ENCODE measurements at places on chromosomes 5 and 9.

DNA sequence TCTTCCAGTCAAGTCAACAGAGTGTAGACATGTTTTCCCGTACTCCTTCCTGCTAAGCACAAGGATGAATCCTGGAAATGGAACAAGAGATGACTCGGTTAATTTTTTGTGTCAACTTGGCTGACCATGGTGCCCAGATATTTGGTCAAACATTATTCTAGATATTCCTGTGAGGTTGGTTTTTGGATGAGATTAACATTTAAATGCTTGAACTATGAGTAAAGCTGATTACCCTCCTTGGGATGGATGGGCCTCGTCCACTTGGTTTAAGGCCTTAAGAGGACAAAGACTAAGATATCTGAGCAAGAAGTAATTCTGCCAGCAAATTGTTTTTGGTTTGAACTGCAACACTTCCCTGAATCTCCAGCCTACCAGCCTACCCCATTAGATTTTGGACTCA lies 338.1 kb upstream of the MSX2 start:
- DNase-seq: no peak

DNA sequence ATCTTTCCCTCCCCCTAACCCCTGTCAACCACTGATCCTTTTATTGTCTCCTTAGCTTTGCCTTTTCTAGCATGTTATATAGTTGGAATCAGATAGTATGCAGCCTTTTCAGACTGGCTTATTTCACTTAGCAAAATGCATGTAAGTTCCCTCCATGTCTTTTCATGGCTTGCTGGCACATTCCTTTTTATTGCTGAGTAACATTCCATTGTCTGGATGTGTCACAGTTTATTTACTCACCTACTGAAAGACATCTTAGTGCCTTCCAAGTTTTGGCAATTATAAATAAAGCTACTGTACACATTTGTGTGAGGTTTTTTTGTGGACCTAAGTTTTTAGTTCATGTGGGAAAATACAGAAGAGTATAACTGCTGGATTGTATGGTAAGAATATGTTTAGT lies 230.1 kb downstream of the PBX3 start:
- DNase-seq: no peak

DNA sequence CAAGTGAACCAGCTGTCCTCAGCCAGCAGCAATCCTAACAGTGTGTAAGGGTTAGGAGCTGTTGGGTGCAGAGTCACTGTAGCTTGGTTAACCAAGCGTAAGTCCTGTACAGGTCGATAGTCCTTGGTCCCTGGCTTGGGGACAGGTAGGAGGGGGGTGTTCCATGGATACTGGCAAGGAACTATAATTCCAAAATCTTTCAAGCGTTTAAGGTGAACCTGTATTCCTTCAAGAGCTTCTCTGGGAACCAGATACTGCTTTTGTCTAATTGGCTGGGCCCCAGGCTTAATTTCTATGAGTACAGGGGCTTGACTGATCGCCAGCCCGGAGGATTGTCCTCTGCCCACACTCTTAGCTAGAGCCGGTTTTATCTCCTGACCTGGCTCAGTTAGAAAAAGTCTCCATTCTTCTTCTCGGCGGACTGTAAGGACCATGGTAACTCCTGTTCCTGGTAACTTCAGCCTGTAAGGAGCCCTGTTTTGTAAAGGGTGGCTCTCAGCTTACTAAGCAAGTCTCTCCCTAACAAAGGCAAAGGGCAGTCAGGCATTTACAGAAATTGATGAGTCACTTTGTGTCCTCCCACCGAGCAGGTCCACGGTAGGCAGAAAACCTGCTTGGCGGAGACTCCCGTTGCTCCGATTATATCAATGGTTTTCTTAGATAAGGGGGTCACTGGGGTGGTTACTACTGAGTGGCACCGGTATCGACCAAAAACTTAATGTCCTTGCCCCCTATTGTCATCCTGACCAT lies 6.0 kb upstream of the ZNF354C start:
- no peak for DNase-seq

DNA sequence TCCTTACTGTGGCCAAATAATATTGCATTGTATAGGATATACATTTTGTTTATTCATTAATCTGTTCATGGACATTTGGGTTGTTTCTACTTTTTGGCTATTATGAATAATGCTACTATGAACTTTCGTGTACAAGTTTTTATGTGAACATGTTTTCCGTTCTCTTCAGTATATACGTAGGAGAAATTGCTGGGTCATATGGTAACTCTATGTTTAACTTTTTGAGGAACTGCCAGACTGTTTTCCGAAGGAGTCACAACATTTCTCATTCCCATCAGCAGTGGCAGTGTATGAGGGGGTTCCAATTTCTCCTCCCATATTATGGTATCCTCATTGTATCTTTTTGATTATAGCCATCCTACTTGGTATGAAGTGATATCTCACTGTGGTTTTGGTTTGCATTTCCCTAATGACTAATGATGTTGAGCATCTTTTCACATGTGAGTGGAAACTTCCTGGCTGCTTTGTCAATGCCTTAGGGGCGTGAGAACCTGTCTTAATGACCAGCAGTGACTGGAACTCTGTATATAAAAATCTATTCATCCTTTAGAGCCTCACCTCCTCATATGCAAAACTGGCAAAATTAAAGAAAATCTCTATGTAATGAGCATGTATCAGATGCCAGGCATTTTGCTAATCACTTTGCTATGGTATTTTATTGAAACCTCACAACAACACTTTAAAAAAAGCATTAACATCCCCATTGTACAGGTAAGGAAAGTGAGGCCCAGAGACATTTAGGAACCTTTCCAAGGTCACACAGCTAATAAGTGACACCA lies 47.8 kb upstream of the TGFBR1 start:
- no peak for DNase-seq

DNA sequence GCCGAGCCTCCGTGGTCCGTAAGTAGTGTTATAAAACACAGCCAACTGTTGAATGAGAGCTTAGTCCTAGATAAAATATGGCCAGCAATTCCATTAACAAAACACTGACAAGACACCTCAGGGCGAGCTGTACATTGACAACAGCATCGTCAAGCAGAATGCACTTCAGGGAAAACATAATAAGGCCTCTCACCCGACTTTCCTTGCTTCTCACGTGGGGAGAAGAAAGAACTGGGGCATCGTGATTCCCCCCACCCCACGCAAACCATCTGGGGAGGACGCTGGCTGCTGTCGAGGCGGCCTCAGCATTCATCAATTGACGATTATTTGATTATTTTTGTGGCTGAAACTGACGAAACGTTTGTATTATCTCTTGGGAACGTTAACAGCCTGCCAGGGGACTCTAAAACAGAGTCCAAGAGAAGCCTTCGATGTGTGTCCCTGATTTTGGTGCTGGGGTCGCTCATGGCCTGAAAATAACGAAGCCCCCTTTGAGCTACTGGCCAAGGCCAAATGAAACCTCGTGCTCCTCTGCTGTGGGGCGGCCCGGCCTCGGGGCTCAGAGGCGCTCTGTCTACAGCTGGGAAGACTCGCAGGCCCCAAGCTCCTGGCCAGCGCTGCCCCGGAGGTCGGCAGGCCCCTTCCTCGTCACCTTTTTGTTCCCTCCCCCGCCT lies 464 bp downstream of the GDF9 start:
- DNase-seq: no peak

GRCh38 chr9:95901506-95901905 lies 26.0 kb downstream of the ERCC6L2 start:
- no peak for DNase-seq

DNA sequence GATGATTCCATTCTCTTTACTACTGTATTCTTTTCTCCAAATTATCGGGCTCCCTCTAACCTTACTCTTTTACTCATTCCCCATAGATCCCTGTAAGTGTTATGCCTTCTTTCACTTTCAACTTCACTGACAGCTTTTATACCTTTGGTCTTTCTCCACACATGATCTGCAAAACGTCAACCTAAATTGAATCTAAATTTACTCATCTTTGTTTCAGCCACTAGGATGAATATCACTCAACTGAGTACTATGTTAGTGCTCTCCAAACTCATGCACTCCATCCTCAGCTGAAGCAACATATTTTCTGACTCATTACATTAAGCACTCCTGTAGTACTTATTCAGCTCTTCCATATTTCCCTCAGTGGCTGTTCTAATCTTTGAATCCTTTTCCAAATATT lies 133.4 kb downstream of the ADAMTS19 start:
- no peak for DNase-seq

DNA sequence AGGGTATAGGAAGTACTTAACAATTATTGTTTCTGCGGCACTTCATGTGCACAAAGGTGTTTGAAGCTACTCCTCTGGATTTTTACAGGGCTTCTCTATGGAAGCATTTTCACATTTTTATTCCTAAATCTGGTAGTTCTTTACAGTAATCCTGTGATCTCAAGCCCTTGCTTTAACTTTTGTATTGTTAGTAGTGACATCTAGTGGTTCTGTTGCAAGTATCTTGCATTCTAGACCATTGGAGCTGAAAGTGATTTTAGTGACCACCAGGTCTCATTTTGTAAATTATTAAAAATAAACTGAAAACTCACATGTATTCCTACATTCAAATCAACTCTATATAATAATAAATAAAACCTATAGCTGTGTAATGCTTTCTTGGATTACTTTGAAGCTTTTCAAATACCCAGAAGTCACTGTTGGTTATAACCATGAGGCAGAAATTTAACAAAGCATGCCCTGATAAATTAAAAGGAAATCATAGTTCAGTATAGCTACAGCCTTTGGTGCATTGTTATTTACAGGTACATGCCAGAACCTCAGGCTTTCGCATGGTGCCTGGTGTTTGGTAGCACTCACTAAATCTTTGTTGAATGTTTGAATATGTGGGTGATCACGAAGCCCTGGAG lies 18.9 kb downstream of the RPS23 start:
- no peak for DNase-seq

DNA sequence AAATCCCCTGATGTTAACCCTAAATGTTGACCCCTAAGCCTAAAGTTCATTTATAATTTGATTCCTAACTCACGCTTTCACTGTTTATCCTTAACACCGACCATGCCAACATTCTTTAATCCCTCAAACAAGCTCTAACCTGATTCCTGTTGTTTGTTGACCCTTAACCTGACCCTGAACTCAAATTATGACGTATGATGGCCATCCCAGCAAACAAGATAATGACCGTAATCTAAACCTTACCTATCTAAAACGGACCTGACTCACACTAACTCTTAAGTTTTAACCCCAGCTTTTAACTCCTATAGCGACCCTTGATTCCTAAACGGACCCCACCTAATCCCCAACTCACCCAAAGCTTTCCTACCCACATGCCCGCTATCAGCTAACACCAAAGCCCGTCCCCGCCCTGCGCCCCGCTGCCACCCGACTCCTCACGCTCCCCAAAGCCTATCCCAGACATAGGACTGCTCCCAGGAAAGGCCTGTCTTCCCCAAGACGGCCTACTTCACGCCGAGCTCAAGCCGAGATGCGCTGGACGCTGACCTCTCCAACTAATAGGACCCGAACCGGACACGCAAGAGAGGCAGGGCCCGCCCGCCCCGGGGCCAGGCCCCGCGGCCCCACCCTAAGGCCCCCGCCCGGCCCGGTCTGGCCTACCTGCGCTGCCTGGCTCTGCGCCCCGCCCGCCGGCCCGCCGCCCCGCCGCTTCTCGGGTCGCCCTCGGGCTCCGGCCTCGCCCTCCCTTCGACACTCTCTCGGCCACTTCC lies 395 bp downstream of the TLN1 start:
- no peak for DNase-seq

GRCh38 chr5:107263387-107264018 lies 407.2 kb downstream of the EFNA5 start:
- DNase-seq: no peak

DNA sequence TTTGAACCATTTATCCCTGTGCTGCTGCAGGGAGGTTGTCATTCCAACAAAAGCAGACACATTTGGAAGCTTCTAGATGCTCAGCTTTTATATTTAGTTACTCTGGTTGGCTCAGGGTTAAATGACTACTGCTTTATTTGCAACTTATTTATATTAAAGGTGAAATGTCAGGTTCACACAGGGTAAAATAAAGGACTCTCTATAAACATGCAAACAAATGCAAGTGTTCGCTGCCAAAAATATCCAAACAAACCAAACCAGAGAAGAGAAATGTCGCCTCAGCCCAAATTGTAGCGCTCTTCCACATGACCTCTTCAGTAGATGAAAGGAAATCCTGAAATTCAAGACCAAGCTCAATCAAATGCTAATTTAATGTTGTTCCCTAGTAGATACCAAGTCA lies 57.0 kb upstream of the LIFR start:
- no peak for DNase-seq

Data from hepatic stellate cell (primary cell).